ENCODE measurements at places on chromosomes 7 and 10.
A peak's percentile ranks its signal among the peaks of the same experiment; 100 is the strongest.

GRCh38 chr7:98685541-98685940 lies 68.5 kb downstream of the NPTX2 start:
- no peak for DNase-seq

DNA sequence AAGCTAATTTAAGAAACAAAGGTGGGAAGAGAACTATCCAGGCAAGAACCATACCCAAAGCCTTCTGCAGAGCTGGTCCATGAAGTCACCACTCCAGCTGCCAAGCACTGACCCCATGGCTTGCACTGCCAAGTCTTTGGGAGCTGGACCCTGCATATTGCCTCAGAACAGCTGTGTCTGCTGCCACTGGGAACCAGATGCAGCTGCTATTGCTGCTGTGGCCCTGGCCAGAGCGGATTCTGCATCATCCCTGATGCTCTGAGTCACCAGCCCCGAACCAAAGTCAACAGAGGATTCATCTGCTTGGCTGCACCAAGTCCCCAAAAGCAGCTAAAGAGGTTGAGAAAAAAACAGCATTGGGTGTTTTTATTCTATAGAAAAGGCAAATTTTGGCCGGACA lies 39.2 kb upstream of the GSAP start:
- no peak for DNase-seq

- no peak for DNase-seq
Measured at GRCh38 chr7:2072798-2073197, 159.9 kb downstream of the MAD1L1 start.

DNA sequence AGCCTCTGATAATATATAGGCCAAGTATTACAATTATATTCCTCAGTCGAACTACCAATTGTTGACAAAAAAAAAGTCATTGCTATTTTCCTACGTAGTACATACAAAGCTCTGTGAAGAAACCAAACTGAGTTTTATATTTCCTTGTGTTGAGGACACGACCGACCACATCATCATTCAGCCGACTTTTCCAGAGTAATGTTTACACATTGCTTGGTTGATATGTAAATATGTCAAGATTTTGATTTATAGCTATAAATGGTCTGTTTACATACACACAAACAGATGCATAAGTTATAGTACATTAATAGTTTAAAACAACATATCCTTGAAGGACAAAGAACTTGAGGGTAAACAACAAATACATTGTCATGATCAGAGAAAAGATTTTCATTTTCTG lies 121.5 kb downstream of the CRPPA start:
- DNase-seq: no peak

DNA sequence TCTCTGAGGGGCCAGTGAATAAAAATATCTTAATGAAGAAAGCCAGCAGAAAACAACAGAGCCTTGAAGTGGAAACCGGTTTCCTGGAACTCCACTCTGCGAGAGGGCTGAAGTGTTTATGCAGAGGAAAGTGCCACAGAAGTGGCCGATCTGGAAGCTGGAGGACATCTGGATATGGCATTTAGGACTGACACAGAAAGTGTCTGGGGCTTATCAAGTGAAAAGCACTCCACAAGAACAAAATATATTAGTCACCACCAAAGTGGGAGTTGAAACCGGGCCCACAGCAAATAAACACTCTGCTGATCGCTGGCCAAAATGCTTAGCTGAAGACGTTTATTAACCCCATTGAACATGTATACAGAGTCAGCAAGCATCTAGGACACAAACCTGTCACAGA lies 7.8 kb downstream of the NOD1 start:
- peak; percentile 31 for DNase-seq

DNA sequence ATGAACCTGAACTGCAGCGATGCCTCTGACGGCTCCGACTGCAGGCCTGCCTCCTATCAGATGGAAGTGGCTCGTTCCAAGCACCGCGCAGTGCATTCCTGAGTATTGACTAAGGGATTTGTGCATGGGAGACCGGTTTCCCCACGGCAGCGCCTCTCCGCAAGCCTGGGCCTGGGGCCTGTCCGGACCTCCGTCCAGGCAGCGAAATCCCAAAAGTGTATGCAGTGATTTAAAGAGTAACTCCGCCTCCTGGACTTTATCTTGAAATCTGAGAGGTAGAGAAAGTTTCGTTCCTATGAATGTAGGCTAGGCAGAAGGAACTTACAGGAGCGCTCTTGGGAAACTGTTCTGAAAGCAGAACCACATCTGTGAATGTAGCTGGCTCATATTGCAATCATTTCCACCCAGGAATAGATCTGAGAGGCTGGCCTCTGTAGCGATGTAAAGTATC lies 106.2 kb upstream of the CELF2 start:
- no peak for DNase-seq

- no peak for DNase-seq
Measured at GRCh38 chr7:27245798-27246691, 3.4 kb downstream of the EVX1 start.

- no peak for DNase-seq
Measured at GRCh38 chr10:24000271-24000813, 208.6 kb upstream of the KIAA1217 start.

DNA sequence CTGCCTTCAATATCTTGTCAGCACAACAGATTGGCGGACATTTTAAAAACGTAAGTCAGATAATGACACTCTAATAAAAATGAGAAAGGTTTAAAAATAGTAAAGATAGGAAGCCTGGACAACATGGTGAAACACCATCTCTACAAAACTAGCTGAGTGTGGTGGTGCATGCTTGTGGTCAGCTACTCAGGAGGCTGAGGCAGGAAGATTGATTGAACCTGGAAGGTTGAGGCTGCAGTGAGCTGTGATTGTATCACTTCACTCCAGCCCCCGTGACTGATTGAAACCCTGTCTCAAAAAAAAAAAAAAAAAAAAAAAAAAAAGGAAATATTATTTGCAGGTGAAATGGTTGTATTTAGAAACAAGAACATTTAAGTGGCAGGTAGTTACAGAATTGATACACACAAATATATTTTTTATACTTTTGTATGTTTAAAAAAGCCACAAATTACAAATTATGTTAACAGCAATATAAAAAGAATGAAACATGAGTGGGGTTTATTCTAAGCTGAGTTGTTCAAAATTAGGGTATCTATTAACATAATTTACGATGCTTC lies 141.9 kb downstream of the ADK start:
- DNase-seq: no peak

DNA sequence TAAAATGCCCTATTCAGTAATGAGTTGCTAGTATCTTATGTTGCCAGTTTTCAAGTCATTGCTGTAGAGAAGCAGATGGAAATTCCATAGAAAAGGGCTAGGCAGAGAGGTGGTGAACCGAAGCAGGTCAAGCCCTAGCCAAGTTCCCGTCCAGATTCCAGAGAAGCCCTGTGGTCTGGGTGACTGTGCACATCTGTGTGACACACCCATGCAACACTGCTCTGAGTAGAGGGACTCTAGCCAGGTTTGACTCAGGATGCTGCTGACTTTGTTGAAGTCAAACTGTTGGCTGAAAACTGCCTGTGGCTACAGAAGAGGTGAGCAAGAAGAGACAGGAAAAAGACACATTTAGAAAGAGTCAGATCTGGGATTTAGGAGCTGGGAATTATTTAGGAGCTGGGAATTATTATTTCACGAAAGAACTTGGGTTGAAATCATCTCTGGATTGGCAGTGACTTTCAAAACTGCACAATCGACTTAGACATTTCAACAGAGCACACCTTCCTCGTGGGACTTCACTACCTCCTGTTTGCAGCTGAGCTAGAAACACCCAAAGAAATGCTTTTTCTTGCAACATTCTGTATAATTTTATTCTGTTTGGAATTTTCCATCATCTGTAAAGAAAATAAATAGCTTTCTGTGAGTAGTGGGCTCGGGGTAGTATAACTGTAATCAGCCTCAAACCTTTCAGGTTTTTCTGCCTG lies 149.1 kb upstream of the PRKCQ start:
- no peak for DNase-seq

- DNase-seq: no peak
Measured at GRCh38 chr10:88065383-88066049, 202.1 kb downstream of the PTEN start.

DNA sequence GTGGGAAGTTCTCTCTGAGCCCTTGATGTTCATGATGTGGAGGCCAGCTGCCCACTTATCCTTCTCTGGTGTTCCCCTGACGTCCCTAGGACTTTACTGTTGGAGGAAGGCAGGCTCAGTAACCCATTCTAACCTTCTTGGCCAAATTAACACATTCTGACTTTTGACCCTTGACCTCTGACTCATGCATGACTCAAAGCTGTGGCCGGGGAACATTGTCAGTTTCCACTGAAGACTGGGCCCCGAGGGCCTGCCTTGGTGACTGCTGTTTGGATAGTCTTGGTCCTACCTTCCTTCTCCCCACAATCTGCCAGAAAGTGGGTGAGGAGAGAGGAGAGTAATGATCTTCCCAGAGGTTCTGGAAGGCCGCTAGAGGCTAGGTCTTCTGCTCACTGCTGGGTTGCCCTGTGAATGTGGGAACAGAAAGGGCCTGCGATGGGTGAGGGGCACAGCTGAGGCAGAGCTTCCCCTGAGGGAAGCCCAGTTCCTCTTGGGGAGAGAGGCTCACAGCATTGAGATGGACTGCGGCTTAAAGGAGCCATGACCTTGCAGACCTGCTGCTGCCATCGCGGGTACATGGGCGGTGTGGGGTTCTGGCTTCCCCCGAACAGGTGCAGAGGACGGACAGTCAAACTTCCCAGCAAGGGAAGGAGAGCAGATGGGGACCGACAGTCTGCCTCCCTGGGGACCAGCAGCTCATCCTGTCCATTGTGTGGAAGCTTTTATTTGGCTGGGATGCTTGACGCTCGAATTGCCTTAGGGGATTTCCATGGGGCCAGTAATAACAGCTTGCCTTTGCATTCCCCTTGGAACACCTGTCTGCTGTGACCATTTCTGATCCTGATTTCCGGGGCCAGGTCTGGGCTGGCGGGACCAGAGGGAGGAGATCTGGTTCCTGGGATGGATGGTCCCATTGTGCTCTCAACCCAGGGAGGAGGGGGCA lies 43.8 kb downstream of the ADAMTS14 start:
- DNase-seq: peak; percentile 43

- DNase-seq: no peak
Measured at GRCh38 chr10:30285970-30286369, 63.1 kb downstream of the MTPAP start.

DNA sequence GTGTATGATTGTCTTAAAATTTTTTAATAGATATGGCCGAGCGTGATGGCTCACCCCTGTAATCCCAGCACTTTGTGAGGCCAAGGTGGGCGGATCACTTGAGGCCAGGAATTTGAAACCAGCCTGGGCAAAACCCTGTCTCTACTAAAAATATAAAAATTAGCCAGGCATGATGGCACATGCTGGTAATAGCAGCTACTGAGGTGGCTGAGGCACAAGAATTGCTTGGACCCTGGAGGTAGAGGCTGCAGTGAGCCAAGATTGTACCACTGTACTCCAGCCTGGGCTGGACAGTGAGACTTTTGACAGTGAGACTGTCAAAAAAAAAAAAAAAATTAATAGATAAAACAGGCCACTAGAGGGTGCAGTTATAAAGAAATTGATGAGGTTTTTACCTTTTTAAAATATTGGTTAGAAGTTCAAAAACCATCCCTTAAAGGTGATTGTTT lies 20.5 kb downstream of the NOM1 start:
- DNase-seq: peak; percentile 18

GRCh38 chr7:25436413-25436812 lies 208.1 kb upstream of the NPVF start:
- DNase-seq: no peak

- DNase-seq: no peak
Measured at GRCh38 chr10:100985336-100985735, 2.0 kb downstream of the MRPL43 start.

DNA sequence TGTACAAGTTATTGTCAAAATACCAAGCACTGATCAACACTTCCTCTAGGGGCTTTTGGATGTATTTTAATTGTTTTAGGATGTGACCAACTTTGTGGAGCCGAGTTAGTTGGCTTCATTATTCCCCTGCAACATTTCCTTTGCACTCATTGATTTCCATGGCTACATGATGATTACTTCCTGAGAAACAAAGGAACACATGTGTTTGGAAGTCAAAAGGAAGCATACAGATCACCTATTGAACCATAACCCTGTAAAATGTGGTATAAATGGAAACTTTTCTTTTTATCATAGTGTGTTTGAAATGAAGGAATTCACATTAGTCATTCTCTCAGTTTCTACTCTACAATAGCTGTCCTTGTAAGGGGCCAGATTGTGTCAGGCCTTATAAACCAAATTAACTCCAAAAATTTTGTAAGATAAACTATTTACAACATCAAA lies 32.2 kb upstream of the EXOC6 start:
- DNase-seq: no peak

DNA sequence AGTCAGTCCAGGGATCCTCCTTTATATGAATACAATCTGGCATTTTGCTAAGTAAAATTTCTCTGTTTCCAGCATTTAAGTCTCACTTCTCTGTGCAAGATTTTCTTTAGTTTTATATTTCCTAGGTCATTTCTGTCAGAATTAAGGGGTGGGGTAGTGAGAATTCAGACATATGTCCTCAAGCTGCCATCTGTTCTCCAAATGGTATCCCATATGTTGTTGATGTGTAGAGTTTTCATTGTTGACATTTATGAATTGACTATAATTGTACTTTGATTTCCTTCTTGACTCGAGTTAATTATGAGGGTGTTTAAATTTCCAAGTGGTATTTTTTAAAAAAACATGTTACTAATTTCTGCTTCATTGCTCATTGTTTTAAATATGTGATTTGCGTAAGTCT lies 148.8 kb downstream of the NPSR1 start:
- DNase-seq: no peak

GRCh38 chr7:90025771-90026170 lies 128.5 kb upstream of the STEAP1 start:
- no peak for DNase-seq

DNA sequence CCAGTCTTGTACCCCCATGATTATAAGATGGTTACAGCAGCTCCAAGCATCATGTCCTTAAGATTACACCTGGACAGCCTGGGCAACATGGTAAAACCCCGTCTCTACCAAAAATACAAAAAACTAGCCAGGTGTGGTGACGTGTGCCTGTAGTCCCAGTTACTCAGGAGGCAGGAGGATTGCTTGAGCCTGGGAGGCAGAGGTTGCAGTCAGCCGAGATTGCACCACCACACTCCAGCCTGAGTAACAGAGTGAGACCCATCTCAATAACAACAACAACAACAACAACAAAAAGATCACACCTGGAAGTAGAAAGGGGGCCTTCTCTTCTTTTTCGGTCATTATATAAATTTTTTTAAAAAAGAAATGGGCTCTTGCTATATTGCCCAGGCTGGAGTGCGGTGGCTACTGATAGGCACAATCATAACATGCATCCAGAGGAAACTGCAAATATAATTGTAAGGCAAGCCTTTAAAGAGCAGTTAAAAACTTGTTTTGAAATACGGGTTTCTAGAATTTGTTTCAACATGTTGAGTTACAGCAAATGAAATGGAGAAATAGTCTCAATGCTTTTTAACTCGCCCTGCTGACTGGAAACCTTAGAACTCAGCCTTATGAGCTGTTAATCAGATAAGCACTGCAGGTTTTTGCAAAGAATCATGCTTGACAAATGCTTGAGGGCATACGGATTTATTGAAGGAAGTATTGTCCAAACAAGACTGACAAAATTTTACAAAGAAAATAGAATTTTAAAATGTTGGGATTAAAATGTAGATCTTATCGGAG lies 4.7 kb upstream of the ENTPD7 start:
- DNase-seq: peak; percentile 60
